ENCODE measurements at places on chromosomes 2 and 18.
A peak's percentile ranks its signal among the peaks of the same experiment; 100 is the strongest.

DNA sequence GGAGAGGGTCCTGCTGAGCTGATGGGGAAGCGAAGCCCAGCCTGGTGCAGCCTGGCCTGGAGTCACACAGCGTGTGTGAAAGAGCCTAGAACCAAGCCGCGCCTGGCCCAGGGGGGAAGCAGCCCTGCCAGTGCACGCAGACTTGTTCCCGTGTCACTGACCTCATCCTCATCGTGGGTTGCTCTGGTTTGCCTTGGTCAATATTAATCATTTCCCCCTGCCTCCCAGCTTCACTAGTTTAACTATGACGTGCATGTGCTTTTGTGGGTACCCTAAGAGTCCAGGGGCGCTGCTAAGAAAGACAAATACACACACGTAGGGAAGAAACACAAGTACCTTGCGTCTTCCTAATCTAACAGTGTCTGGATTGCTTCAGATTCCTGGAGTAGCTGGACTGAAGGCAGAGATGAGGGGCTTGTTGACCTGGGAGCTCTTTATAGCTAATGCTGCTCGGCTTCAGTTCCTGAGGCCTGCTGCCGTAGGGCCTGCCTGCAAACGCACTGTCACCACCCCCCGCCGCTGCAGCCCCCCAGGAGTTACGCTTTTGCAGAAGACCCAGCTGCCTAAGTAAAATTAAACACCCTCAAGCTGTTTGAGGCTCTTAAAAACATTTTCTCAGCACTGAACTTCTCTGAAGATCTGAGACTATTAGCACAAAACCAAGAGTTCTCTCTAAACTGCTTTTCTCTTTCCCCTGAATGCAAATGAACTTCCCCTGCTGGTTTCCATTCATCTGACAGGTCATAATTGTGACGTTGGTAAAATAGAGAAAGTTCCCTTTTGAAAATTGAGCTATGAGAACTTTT is 159.2 kb downstream of the FAM210A start:
- DNase-seq = no peak

DNA sequence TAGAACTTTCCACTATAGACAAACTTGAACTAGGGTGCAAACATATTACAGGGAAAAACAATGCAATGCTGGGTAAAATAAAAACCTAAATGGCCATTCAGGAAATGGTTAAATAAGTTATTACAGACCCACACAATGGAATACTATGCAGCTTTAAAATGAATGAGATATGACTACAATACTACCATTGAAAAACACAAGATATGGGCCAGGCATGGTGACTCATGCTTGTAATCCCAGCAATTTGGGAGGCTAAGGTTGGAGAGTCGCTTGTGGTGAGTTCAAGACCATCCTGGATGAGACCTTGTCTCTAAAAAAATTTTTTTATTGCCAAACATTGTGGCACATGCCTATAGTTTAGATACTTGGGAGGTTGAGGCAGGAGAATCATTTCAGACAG is 6.8 kb downstream of the PECR start:
- no peak for DNase-seq

DNA sequence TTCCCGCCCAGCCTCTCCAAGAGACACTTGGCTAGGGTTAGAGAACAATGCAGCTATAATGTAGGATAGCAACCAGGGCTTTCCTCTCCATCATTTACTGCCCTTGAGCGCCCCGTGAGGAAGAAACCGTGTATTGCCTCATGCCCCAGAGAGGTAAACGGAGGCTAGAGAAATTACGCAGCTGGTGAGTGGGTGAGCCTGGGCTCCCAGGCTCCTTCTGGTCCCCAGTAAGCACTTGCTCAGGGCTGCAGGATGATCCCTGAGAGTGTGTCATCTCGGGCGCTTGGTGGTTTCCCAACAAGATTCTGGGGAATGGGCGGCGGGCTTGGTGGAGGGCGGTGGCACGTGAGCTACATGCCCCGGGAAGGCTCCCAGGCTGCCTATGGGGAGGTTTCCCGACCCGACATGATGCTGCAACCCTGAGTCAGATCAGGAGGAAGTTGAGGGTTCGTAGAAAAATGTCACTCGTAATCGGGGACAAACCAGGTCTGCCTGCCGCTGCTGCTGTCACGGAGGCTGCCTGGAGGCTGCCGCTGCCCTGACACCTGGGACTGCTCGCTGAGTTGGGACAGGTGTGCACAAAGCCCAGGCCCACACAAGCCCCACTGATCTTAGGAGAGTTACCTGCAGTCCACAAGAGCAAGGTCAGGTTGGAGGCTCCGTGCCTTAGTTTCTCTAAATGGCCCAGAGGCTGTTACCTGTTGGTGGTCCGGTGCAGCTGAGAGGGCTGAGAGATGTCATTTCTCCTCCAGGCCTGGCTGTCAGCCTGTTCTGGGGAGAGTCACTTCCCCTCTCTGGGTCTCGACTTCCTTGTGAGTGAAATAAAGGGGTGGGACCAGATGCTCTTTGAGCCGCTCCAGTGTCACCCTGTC is at the start of gene GPR55:
TSS of gene GPR55 (minus strand) at position 773 of the 872 bp plus-strand sequence. CDS start 14,280 bp downstream, outside the sequence.
- DNase-seq = peak; percentile 45

GRCh38 chr2:60298006-60298696 is 255.3 kb downstream of the BCL11A start:
- DNase-seq = no peak

GRCh38 chr2:54678719-54679118 is 44.7 kb upstream of the EML6 start:
- no peak for DNase-seq

- DNase-seq = no peak
Measured at GRCh38 chr2:25964891-25965290, 17.4 kb downstream of the KIF3C start.

- no peak for DNase-seq
Measured at GRCh38 chr2:170394641-170395387, 216.9 kb downstream of the MYO3B start.

DNA sequence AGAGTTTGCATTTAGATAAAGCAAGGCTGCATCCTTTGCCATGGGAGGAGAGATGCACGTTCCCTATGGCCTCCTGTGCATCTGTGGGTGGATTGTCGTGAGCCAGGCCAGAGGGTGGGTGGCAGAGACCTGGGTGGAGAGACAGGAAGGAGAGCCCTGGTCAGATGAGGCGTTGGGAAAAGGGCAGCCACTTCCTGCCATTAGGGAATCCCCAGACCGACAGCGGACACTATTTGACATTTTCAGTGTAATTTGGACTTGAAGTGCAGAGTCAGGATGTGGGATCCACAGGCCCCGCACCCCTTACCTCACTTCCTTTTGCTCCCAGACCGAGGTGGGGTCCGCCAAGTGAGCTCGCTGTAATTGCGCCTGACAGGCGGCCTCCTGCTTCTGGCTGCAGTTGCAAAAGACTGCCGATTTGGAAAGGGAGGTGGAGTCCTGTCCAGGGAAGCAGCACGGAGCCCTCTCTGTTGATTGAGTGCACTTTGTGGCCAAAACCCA is 150.0 kb downstream of the DYSF start:
- DNase-seq = peak; percentile 5

GRCh38 chr2:189709501-189710221 is 35.2 kb downstream of the ANKAR start:
- DNase-seq = no peak

- DNase-seq = no peak
Measured at GRCh38 chr2:2482851-2483250, 151.8 kb upstream of the MYT1L start.

- DNase-seq = no peak
Measured at GRCh38 chr18:70991577-70991976, 702.7 kb downstream of the SOCS6 start.

DNA sequence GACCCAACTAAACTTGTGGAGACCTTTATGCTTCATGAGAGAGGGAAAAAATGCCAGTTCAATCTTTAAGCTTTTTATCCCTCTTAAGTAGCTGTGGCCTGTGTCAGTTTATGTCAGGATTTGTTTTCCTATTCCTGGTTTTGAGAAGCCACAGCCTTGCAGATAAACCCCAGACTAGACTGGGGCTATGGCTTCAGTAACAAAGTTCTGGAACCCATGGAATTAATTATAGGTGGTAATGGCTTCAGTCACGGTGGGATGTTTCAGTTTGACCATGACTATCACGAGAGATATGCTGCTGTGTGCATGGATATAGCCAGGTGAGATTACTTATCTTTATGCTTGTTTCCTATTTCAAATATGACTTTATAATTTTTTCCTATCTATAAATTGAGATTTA is 134.8 kb downstream of the RAPGEF4 start:
- peak; percentile 20 for DNase-seq

DNA sequence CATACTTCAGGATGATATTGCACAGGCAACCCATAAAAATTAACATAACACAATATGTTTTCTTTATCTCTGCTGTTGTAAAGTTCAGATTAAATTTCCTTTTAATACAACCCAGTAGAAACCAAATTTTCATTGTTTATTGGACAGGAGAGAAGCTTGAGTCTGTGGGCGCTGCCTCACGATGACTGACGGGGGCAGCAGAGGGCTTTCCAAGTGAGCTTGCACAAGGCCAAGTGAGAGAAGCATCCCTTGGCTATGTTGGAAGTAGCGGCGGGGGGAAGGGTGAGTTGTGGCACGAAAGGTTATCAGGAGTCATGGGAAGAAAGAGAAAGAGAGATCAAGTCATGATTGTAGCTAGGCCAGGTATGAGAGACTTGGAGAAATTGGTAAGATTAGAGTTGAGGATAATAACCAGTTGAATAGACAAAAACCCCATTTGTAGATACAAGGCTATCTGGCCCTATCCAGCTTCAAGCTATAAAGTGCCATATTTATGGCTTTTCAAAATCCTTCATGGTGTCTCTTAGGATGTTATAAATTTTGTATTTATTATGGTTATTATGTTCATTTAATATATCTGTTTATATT is 413.7 kb upstream of the FAM98A start:
- peak; percentile 91 for DNase-seq

- no peak for DNase-seq
Measured at GRCh38 chr2:204255071-204255470, 290.2 kb upstream of the PARD3B start.

- no peak for DNase-seq
Measured at GRCh38 chr2:68318914-68319397, 793 bp downstream of the CNRIP1 start.

- no peak for DNase-seq
Measured at GRCh38 chr18:7585276-7585670, 18.2 kb downstream of the PTPRM start.

DNA sequence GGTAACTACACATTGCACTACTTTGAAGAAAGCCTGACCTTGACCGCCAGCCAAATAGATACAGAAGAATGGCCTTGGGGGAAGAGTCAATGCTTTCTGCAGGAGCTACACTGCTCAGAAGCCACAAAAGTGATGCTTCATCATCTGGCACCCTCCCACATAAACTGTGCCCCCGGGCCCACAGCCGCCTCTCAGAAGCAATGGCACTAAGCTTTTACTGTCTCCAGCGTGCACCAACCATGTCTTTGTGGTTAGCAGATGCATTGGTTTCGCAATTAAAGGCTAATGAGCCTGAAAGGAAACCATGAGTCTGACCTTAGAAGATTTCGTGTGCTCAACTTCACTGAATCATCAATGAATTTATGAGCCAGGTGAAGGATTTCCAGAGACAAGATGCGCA is 209.4 kb upstream of the TRIB2 start:
- DNase-seq = no peak

DNA sequence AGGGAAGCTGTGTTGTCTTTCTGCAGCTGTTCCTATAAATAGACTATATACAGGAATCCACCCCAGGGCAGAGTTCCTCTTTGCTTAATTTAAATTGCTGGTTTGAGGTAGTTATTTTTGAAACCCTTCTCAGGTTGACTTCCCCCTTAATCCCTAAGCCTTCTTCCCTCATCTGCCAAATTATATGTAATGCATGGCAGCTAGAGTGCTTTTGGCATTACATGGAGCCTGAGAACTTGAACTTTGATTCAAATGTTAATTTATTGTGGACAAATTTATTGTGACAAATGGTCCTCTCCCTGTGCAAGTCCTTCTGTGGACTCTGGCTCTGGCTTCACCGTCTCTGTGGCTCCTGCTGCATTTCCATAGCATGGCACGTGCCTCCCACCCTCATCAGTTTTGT is 29.2 kb downstream of the MYO1B start:
- DNase-seq = no peak

DNA sequence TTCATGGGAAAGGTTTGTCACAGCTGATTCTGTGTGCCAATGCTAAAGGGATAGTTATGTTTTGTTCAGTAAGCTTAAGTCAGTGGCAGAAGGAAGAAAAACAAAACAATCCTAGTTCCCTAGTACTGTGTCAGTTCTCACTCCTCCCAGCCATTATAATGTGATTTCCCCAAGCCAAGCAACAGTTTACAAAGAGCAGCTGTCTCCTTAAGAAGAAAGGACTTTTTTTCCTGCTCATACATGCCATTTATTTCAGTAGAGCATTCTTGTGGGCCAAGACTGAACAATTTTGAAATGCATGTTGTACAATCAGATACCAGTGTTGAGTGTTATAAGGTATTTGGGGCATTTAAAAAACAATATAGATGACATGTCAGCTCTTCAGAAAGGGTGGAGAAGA is 52.1 kb downstream of the NEMP2 start:
- no peak for DNase-seq

- DNase-seq = no peak
Measured at GRCh38 chr2:20551260-20551944, 99.5 kb downstream of the HS1BP3 start.

DNA sequence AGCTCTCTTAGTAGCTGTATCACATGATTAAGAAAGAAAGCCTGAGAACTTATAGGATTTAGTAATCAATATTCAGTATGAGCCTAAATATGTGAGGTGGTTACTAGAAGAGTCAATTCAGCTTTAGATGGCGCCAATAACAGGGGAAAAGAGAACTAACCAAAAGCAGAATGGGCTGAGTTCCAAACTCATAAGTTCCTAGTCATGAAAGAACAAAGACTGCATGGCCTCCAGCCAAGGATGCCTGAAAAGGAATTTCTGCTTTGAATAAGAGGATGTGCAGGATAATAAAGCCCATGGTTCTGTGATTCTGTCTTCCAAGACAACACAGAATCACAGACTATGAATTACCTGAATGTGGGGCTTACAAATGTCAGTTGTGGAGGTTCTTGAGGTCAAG is 196.5 kb downstream of the SATB2 start:
- DNase-seq = no peak

DNA sequence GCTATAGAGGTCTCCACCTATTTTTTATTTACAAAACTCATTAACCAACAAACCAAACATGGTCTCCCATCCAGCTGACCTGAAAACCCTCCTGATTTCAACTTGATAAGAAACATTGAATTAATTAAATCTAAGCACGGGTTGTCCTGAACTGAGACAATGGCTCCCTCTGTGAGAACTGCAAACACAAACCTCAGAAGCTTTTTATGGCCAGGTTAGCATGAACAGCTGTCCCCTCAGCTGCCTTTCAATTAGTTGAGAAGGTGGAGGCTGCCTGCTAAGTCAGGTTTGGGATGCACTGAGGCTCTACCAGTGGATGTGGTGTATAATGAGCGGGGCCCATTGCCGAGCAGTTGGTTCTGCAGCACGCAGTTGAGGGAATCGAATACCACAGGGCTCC is 258.5 kb upstream of the DDX18 start:
- DNase-seq = no peak
